KBM-7 (cell line): ENCODE measurements at places on chromosomes 3 and 15.

- DNase-seq, result no peak
Observed at GRCh38 chr3:153066983-153067382, 95.0 kb upstream of the RAP2B start.

DNA sequence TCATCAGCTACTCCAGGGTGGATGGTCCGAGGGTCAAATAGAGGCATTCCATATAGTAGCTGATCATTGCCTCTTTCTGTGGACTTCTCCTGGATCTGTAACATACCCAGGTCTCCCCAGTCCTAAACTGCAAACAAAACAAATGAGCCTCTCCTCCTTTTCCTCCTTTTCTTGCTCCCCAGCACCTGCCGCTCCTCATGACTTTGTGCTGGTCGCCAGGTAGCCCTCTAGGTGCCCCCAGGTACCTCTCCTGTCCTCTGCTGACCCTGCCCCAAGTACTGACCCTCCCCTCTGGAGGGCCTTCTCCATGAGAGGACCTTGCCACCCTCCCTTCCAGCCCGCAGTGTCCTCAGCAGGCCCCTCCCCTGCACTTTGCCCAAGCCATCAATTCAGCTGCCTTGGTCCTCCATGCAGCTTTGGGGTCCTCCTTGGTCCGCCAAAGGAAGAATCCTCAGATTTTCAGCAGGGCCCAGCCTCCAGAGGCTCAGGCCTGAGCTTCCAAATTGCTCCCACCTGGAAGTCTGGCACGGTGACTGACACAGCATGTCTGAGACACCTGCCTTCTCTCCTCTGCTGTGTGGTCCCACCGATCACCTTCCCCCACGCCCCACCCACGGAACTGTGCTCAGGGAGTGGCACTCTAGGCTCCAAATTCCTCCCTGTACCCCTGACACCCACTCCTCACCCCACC is 111.0 kb downstream of the LRRK1 start:
- DNase-seq, result no peak

- DNase-seq, result no peak
Observed at GRCh38 chr3:4744405-4745234, 234.6 kb upstream of the BHLHE40 start.

GRCh38 chr15:66698318-66698961 is 3.6 kb upstream of the SMAD6 start:
- DNase-seq, result peak; percentile 81

DNA sequence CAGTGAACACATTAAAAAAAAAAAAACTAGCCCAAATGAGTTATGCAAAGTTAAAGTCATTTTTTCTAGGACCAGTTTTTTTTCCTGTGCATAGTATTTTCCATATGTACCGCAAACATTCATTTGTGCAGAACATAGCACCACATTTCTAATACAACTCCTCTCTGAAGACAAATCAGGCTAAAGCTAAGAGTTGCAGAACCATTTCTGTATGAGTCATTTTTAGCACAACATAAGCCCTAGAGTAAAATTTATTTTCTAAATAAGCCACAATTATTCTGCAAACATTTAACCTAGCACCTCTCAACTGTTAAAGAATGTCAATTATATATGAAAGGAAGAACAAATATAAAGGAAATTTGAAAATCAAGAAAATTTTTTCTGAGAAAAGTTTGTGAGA is 375.8 kb downstream of the TIGIT start:
- no peak for DNase-seq

DNA sequence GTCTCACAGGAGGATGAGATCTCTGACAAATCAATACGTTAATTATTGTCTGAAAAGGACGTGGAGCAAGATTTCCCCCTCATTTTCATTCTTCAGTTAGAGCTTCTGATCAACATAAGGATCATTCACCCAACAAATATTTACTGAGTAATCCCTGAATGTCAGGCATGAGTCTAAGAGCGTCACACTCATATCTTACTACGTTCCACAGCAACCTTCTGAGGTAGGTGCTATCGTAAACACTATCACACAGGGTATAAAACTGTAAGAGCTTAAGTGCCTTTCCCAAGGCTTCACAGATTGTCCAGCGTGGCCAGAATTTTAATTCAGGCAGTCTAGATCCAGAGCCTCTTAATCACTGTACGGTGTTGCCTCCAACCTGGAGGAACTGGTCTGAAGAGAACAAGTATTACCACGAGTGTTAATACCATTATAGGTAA is 10.6 kb upstream of the TM4SF1 start:
- no peak for DNase-seq
